ENCODE measurements at places on chromosomes 2 and 18.
A peak's percentile ranks its signal among the peaks of the same experiment; 100 is the strongest.

GRCh38 chr18:47247416-47248114, 3.9 kb downstream of the SKOR2 start:
- DNase-seq, result no peak

DNA sequence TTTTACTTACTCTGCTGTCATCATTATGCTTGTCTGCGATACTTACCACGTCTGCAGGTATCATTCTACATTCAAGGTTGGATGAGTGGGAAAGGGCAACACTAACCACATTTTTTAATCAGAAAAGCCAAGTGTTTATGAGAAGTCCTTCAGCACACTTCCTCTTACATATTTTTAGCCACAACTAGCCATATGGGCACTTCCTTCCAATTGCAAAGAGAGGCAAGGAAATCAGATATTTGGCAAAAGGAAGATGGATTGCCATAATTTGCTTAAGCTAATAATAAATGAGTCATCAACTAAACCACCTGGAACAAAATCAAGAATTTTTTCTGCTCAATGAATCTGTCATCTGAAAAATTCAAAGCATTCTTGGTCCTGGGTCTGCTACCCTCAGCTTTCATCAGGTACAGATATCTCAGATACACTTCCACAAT, 16.7 kb upstream of the MRO start:
- no peak for DNase-seq

DNA sequence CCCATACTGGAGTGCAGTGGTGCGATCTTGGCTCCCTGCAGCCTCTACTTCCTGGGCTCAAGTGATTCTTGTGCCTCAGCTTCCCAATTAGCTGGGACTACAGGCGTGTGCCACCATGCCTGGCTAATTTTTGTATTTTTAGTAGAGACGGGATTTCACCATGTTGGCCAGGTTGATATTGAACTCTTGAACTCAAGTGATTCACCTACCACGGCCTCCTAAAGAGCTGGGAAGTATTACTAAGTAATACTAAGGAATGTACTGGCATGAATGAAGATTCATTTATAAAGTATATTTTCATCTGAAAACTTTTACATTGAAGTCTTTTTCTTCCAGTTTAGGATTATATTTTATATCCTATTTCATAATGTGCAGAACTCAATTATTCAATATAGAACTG, 38.1 kb downstream of the NUP35 start:
- DNase-seq, result no peak

DNA sequence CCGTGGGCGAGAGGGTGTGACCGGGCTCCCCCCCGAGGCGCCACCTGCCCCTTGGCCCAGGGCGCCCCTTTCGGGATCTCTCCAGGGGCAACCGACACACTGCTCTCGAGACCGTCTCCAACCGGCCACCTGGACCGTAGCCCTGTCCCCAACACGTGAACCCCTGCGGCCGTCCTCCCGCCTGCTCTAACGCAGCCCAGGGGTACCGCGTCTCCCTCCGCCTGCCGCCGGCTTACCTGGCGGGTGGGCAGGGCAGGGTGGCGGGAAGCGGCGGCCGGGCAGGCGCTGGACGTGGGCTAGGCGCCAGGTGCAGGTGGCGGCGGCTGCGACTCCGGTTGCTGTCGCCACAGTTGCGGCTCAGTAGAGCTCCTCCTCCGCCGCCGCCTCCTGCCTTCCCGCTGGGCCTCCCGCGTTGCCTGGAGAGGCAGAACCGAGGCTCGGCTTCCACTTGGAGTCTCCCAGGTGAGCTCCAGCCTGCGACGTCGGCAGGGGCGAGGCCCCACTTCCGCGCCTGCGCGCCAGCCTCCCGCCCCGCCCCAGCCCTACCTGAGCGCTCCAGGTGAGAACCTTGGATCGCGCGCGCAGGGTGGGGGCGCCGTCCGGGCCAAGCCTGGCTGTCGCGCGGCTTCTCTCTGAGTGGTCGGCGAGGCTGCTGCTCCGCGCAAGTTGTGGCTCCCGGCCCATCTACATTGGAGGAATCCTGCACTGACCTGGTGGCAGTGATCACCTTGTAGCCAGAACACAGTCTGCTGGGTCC, at the start of gene GALNT3:
Gene GALNT3 (minus strand): TSS at position 469 of the 757 bp plus-strand sequence. CDS start 23,547 bp downstream, outside the sequence.
- DNase-seq, result peak; percentile 15

GRCh38 chr2:62439425-62439824, 66.6 kb downstream of the TMEM17 start:
- no peak for DNase-seq

DNA sequence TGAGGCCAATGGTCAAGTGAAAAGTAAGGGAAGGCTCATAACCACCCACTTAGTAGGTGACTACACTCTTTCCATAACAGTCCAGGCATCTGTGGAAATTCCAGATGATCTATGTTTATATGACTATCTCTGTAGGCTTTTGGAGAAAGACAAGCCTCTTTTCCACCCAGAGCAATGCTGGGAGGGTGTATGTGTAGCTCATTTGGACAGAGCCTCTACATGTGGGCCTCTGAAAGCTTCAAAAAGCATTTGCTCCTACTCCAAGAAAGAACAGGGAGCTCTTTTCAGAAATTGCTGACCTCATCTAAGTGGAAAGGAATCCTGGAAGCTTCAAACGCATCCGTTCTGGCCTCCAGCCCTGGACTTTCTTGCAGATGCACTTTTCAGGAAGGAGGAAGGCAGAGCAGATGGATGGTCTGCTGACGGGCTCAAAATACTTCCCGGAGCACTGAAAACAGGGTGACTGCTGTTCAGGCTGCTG, 308.7 kb downstream of the LRATD1 start:
- no peak for DNase-seq

- DNase-seq, result peak; percentile 13
Measured at GRCh38 chr2:1742681-1743395, 1.5 kb downstream of the PXDN start.

GRCh38 chr2:140855471-140855870, 1275.3 kb downstream of the LRP1B start:
- no peak for DNase-seq

DNA sequence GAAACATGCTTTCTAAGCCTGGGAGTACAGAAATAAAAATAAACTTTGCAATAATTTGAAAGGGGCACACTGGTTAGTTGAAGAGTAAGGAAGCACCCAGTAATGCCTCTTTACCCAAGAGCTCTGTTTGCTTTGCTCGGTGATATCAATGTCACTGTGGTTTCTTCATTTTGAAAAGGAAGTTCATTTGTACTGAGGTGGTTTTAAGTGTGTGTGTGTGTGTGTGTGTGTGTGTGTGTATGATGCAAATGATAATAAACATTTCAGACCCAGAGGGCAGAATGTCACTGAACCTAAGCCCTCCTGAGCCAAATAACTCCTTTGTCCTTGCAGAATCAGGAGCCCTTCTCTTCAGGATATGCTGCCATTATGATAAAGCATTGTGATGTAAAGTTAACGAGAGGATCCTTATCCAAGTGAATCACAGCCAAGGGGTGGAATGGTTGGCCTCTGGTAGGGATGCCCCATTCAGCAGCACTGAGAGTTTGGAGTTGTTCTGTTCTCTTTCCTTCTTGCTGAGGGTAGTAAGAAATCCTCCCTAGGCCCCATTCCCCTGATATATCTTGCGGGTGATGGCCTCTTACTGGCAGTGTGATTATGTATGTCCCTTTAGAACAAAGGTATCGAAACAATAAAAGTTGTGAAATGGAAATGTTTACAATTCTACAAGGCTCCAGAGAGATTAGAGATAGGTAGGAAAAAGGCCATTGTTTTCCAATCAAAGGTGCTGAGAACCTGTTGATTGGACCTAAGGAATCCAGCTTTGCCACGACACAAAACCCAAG, 7.6 kb downstream of the ITGA6 start:
- DNase-seq, result no peak

DNA sequence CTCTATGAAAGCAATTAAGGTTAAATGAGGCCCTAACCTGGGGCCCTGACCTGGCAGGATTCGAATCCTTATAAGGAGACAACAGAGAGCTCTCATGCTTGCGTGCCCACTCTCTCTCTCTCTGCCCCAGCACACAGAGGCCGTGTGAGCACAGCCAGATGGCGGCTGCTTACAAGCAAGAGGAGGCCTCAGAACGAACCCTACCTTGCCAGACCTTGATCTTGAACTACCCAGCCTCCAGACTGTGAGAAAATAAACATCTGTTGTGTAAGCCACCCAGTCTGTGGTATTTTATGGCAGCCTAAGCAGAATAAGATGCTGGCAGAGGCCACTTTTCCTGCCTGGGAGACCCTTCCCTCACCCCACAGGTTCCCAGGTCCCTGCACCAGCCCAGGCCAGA, 5.2 kb upstream of the UBE2F start:
- no peak for DNase-seq

GRCh38 chr2:45904267-45904945, 252.9 kb downstream of the PRKCE start:
- DNase-seq, result no peak

GRCh38 chr2:233451950-233452349, 97.7 kb downstream of the DGKD start:
- DNase-seq, result no peak

DNA sequence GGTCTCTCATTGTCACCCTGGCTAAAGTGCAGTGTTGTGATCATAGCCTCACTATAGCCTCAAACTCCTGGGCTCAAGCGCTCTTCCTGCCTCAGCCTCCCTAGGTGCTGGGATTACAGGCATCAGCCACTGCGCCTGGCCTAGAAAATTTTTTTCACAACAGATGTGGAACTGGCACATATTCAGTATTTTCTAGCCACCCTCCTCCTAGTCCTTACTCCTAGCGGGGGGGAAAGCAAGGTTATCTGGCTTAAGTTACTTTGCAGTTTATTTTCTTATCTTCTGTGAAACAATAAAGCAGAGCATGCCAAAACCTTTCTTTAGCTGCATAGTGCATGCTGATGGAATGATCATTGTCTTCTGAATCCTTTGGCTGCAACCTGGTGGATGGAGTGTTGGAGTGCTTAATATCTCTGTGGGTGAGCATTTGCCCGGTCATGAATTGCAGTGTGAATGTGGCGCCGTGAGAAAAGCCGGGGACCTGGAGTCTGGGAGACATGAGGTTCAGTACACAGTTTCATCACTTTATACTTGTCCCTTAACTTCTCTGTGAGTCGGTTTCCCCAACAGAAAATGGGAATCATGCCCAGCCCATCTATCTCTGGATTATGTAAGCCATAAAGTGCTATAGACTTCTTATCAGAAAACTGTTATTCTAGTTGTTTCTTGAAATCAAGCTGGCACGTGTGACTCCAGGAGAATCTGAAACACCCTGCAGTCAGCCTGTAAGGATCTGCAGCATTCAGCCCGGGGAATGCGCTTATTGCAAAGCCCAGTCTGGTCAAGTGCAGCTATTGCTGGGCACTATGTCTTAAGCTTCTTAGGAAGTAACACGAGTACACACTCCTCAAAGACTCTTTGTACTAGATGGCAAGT, 38.2 kb upstream of the MAP3K20 start:
- no peak for DNase-seq

GRCh38 chr2:217614096-217614495, 388.7 kb downstream of the TNS1 start:
- DNase-seq, result no peak

DNA sequence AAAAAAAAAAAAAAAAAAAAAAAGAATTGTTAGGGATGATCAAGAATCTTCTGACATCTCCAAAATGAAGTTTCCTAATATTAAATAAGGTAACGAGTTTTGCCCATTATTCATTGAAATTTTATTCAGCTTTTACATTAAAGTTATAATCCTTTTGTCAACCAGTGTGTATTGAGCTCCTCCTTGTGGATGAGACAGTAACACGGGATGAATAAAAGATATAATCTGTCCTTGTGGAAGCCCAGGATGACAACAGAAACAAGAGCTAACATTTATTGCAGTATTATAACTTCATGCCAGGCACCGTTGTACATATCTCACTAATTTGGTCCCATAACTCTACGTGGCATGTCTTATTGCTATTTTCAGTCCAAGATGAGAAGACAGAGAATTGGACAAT, 33.4 kb upstream of the SERPINB7 start:
- DNase-seq, result no peak

DNA sequence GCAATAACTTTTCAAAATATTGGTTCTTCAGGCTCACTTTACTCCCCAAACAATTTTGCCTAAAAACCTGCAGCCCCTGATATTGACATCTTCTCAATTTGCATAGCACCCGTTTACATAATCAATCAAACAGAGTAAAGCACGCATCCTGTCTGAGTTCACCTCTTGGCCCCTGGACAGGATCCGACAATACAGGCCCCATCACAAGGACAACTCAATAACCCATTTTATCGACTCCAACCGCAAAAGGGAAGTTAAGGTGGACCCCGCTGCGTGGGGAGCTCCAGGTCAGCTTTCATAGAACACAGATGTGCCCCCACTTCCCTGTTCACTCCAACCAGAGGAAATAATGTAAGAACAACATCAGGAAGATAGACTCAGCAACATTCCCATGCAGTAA, 44.7 kb downstream of the TTC32 start:
- DNase-seq, result no peak

- DNase-seq, result no peak
Measured at GRCh38 chr2:58971511-58972360, 730.6 kb upstream of the FANCL start.

DNA sequence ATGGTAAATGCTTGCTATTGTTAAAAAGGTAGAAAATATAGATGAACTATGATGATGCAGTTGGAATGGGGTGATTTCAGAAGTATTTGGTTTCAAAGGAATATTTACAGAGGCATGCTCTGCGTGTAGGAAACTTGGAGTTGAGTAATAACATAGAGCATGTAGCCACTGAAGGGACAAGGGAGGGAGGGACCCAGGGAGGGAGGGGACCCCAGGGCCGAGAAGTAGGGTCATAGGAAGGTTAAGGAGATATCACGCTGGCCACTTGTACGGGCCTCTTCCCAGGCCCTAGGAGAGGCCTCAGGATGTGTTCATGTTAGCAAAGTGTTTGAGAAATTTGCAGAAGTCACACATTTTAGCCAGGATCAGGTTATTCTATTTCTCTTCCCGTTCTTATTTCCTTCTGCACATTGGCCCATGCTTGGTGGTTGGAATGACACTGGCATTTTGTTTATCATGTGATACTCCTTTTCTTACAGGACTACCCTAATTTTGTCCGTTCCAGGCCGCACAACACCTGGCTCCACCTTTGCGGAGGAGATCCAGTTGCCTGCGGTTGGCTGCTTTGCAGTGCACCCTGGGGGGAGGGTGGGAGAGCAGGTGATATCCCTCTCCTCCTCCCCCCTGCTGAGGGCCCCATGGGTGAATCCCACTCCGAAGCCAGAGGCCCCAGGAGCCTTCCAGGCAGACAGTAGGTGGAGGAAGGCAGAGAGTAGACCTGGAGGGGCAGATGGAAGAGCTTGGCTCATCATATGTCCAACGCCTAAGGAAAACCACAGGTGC, 16.9 kb upstream of the ACKR3 start:
- DNase-seq, result no peak

DNA sequence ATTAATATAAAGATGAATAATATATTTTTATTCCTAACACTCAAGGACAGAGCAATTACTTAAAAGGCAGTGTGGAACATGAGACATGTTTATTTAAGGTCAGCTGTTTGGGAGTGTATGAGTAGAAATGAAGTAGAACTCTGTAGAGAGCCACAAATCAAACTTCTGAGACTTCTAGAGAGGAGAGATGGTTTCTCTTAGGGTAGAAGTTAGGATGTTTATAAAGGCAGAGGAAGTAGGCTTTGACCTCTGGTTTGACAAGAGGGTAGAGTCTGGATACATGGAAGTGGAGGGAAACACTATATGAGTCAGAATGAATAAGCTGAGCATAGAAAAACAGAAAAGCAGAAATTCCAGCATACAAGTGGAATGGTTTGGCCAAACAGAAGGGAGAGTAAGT, 262.1 kb upstream of the KLHL14 start:
- DNase-seq, result no peak
